ENCODE measurements at places on chromosomes 5 and 9.

- no peak for DNase-seq
Measured at GRCh38 chr9:23821375-23822181, 4.5 kb downstream of the ELAVL2 start.

GRCh38 chr5:115543365-115544042, 1.1 kb downstream of the FEM1C start:
- DNase-seq, result peak; percentile 3

DNA sequence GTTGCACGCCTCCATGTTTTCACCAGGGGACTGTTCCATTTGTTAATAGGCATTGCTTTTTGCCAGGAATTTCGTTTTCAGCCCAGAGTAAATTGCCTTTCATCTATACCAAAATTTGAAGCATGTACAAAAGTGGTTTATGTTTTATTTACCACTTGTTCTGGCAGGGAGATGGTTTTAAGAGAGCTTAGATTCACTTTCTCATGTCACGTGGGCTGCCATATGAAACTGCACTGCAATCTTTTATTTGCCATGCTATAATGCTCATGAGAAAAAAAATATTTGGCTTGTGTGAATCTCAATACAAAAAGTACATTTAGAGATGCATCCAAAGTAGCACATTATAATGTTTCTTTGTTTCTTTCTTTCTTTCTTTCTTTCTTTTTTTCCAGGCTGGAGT, 284.1 kb upstream of the GRIA1 start:
- DNase-seq, result no peak

GRCh38 chr5:66169534-66169933, 25.4 kb downstream of the SREK1 start:
- DNase-seq, result no peak

GRCh38 chr9:93686127-93686879, 109.9 kb downstream of the PHF2 start:
- no peak for DNase-seq

DNA sequence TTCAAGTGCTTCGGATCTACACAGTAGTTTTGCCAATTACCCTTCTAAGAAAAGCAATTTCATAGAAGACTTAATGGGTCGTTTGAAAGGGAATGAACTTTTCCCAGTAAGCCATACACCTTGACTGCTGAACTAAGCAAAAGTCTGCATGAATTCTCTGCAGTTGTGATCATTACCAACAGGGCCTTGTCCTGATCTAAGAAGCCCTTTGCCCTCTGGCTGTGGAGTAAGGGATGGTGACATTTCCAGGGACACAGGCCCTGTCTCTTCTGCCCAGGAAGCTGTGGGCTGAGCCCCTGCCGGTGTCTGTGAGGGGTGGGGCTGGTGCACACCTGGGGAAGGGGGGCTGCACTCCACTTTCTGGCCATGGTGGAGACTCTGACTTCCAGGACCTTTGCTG, 30.5 kb downstream of the ZDHHC11 start:
- no peak for DNase-seq

DNA sequence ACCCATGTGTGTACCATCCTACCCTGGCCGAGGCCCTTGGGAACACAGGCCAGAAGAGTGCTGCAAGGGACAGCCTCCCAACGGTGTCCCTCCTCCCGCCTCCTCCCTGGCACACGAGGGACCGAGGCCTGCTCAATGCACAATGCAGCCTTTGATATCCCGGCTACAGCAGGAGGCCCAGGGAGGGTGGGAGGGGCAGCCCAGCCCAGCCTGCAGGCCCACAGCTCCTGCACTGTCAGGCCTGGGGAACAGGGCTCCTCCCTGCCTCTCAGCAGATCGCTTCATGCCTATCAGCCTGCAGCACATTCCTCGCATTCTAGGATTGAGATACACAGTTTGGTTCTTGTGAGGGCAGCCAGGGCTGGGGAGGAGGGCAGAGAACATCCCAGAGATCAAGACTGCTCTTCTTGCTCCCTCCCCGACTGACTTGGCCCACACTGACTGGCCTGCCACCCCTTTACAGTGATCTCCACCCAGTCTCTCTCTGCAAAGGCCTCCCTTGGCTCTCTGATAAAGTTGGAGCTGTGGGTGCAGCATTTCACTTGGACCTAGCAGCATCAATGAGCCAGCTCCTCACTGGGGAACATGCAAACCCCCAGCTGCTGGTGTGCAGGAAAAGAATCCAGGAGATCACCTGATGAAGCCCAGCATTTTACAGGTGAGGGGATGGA, at the start of gene SH3TC2:
SH3TC2 (minus strand) TSS at position 46 of the 671 bp plus-strand sequence; CDS start at position 6, 40 bp downstream.
- DNase-seq, result no peak

DNA sequence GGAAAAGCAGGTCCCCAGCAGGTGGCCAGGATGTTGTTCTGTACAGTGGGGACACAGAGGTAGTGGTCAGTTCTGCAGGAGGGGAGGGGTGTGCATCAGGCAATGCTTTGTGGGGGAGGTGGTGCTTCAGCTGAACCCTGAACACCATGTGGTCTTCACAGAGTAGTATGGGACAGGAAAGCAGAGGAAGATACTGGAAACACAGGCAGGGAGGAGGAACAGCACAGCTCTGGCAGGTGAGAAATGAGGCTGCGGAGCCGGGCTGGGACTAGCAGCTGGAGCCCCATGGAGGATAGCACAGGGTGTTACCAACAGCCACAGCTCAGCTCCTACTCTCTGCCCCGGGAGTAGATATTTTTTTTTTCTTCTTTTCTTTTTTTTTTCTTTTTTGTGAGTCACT, 161.5 kb downstream of the ENTREP1 start:
- DNase-seq, result no peak

DNA sequence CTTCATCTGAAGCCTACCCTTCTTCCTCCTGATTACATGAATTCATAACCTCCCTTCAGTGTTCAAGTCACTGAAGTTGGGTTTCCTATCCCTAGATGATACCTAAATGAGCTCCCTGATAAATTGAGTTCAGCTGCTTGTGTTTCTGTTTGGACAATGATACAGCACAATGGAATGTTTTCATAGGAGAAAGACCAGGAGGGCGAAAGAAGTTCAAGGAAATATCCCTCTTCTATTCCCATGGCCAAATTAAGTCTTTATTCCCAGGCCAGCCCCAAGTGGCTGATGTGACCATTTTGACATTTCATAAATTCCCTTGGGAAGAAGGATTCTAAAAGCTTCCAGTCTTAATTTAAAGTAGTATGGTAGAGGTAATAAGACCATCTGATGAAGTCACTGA, 555.8 kb upstream of the CLINT1 start:
- no peak for DNase-seq

- DNase-seq, result no peak
Measured at GRCh38 chr5:68838157-68838718, 255.6 kb upstream of the SLC30A5 start.

GRCh38 chr9:20191228-20191840, 402.5 kb upstream of the SLC24A2 start:
- no peak for DNase-seq

DNA sequence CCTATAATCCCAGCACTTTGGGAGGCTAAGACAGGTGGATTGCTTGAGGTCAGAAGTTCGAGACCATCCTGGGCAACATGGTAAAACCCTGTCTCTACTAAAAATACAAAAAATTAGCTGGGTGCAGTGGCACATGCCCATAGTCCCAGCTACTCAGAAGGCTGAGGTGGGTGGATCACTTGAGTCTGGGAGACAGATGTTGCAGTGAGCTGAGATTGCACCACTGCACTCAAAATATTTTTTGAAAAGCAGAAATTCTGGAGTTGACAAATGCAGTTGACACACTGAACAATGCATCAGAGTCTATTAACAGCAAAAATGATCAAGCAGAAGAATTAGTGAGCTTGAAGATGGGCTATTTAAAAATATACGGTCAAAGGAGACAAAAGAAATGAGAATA, 35.5 kb downstream of the NDUFAF2 start:
- DNase-seq, result no peak

- no peak for DNase-seq
Measured at GRCh38 chr5:38725371-38725865, 120.4 kb upstream of the OSMR start.

DNA sequence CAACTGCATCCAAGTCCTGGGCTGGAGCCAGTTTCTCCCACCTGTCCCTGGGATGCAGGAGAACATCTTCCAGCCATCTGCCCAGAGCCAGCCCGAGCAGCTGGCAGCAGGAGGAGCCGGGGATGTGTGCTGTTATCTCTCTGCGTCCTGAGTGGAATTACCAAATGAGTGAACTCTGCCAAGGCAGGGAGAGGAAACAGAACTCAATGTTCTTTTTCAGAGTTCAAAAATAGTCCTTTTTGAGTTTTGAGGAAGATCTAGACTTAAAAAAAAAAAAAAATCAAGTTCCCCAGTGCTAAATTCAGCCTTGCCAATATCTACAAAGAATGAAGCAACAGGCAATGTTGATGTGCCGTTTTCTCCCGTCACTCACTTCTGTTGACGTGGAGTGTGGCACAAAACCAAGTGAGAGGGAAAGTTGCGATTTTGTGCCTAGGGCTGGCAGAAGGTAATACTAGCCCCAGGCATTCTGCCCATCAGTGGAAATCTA, 56.2 kb downstream of the TMOD1 start:
- DNase-seq, result no peak

DNA sequence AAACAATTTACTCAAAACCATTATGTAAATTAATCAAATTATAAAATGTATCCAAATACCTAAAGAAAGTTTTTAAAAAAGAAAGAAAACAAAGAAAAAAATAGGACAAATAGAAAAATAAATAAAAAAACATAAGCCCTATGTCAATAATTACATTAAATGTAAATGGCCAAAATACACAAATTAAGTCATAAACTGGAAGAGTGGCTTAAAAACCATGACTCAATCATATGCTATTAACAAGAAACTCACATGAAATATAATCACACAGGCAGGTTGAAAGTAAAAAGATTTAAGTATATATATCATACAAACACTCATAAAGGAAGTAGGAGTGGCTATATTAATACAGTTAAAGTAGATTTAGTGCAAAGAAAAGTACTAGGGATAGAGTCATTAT, 95.3 kb downstream of the PRELID2 start:
- no peak for DNase-seq

- no peak for DNase-seq
Measured at GRCh38 chr5:172503925-172504700, 49.8 kb upstream of the SH3PXD2B start.

GRCh38 chr5:146042628-146043279, 62.6 kb downstream of the PLAC8L1 start:
- no peak for DNase-seq

- DNase-seq, result no peak
Measured at GRCh38 chr5:6606884-6607558, 25.8 kb downstream of the NSUN2 start.

- DNase-seq, result no peak
Measured at GRCh38 chr5:95668728-95669127, 14.1 kb downstream of the SPATA9 start.

DNA sequence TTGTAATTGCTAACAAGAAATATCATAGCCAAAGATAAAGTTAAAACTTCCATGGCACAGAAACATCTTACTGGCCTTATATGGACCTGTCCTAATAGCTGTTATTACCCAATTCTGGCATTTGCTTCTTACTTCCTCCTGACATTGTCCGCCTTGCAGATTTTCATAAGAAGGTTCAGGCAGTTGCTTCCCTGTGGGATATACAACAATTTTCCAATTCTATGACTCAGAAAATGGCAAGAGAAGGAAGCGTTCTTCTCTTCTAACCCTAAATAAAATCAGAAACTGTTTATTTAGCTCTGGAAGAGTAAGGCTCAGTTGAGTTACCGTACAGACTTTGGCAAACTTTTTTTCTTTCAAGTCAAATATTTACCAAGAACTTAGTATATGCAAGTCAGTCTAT, 1.7 kb downstream of the PRKAA1 start:
- DNase-seq, result no peak

GRCh38 chr9:87909310-87910041, 8.3 kb upstream of the SPATA31C1 start:
- no peak for DNase-seq

GRCh38 chr5:13107537-13107936, 837.0 kb downstream of the DNAH5 start:
- no peak for DNase-seq

- no peak for DNase-seq
Measured at GRCh38 chr9:79155308-79155707, 416.5 kb upstream of the TLE4 start.

GRCh38 chr9:14170392-14170931, 143.5 kb downstream of the NFIB start:
- no peak for DNase-seq

Data from T-helper 22 cell (primary cell).